Mononuclear cell (primary cell): ENCODE measurements at places on chromosomes 5 and 9. TPM values are rescaled to one million over a fixed set of nuclear protein-coding genes. Genes with fewer than 3 reads are reported as not detected.

GGTA1 gene
- total RNA-seq = 9.6 TPM

LCP2 gene
- 440 TPM for total RNA-seq

PTGER4 gene
- 441 TPM for total RNA-seq

PRKACG gene
- not detected for total RNA-seq

UGT3A1 gene
- under 0.01 TPM for total RNA-seq

C5orf58 gene
- not detected for total RNA-seq

SLIT3 gene
- total RNA-seq = 0.10 TPM

TRIM36 gene
- total RNA-seq = 0.42 TPM

KCNMB1 gene
- 1.8 TPM for total RNA-seq

MAP1B gene
- total RNA-seq = 0.10 TPM

HCN1 gene
- not detected for total RNA-seq

APC gene
- 48.3 TPM for total RNA-seq

TGFBI gene
- total RNA-seq = 159 TPM

STING1 gene
- total RNA-seq = 38.4 TPM

PKD2L2 gene
- not detected for total RNA-seq

RAB3C gene
- under 0.01 TPM for total RNA-seq

SUSD1 gene
- 28.5 TPM for total RNA-seq

ZDHHC21 gene
- total RNA-seq = 7.1 TPM

PCDH1 gene
- total RNA-seq = 2.8 TPM

LHX6 gene
- total RNA-seq = under 0.01 TPM

DDX4 gene
- not detected for total RNA-seq

CYSRT1 gene
- 0.21 TPM for total RNA-seq

PCDHGB7 gene
- total RNA-seq = 0.31 TPM

ISL1 gene
- not detected for total RNA-seq

IL5 gene
- not detected for total RNA-seq

CDC25C gene
- total RNA-seq = 1.2 TPM

PLAC8L1 gene
- not detected for total RNA-seq

GRM6 gene
- not detected for total RNA-seq

SHISAL2B gene
- total RNA-seq = not detected

PCDHB4 gene
- total RNA-seq = not detected

SPINK6 gene
- total RNA-seq = not detected

NMUR2 gene
- total RNA-seq = not detected

ST8SIA4 gene
- total RNA-seq = 20.7 TPM

PAEP gene
- total RNA-seq = not detected

DMRT3 gene
- not detected for total RNA-seq

FBXW5 gene
- total RNA-seq = 67.6 TPM

LRRC26 gene
- 0.21 TPM for total RNA-seq

CAVIN4 gene
- not detected for total RNA-seq

HOMER1 gene
- 9.7 TPM for total RNA-seq

EGFLAM gene
- total RNA-seq = not detected

GFI1B gene
- 13.6 TPM for total RNA-seq

LECT2 gene
- total RNA-seq = not detected

SPATA31A3 gene
- not detected for total RNA-seq

TAS2R1 gene
- total RNA-seq = not detected

SLC26A2 gene
- 2.7 TPM for total RNA-seq

CCL27 gene
- total RNA-seq = 0.21 TPM

IFNA2 gene
- total RNA-seq = 0.21 TPM

TMCO6 gene
- total RNA-seq = 13.7 TPM

AHRR gene
- 0.31 TPM for total RNA-seq

TICAM2 gene
- total RNA-seq = 1.2 TPM

TTC1 gene
- 20.1 TPM for total RNA-seq

CEP72 gene
- total RNA-seq = 3.5 TPM
